ENCODE measurements at places on chromosomes 2 and 18. TPM values are rescaled to one million over a fixed set of nuclear protein-coding genes. Genes with fewer than 3 reads are reported as not detected.

CCDC178 gene
- total RNA-seq, result not detected

ATOH8 gene
- total RNA-seq, result not detected

AUP1 gene
- total RNA-seq, result 126 TPM

CNGA3 gene
- not detected for total RNA-seq

EIPR1 gene
- total RNA-seq, result 34.6 TPM

HOXD8 gene
- total RNA-seq, result not detected

EN1 gene
- not detected for total RNA-seq

UGT1A6 gene
- not detected for total RNA-seq

MC4R gene
- not detected for total RNA-seq

STON1 gene
- 2.7 TPM for total RNA-seq

TCF23 gene
- not detected for total RNA-seq

FAM161A gene
- total RNA-seq, result 3.8 TPM

DNAH7 gene
- not detected for total RNA-seq

GLI2 gene
- 1.2 TPM for total RNA-seq

PIEZO2 gene
- not detected for total RNA-seq

POU3F3 gene
- not detected for total RNA-seq

PDE1A gene
- total RNA-seq, result not detected

ICA1L gene
- total RNA-seq, result 5.8 TPM

LAMA1 gene
- not detected for total RNA-seq

GKN1 gene
- not detected for total RNA-seq

MEX3C gene
- 60.7 TPM for total RNA-seq

MAL gene
- 174 TPM for total RNA-seq

FMNL2 gene
- total RNA-seq, result 0.42 TPM

LIMS3 gene
- total RNA-seq, result 0.88 TPM

TGFA gene
- 0.86 TPM for total RNA-seq

CCNT2 gene
- 50.3 TPM for total RNA-seq

DSG4 gene
- total RNA-seq, result not detected

ARHGEF4 gene
- 5.4 TPM for total RNA-seq

CBLN2 gene
- not detected for total RNA-seq

AQP12B gene
- not detected for total RNA-seq

RGPD4 gene
- total RNA-seq, result 0.61 TPM

CYP27C1 gene
- total RNA-seq, result not detected

LRRTM1 gene
- not detected for total RNA-seq

KCNS3 gene
- not detected for total RNA-seq

ALK gene
- total RNA-seq, result not detected

MOGAT1 gene
- total RNA-seq, result not detected

CPS1 gene
- 0.68 TPM for total RNA-seq

BCL2L11 gene
- 17.2 TPM for total RNA-seq

DSG1 gene
- not detected for total RNA-seq

FBLN7 gene
- 1.1 TPM for total RNA-seq

MOCOS gene
- total RNA-seq, result 0.19 TPM

FAM228B gene
- 13.1 TPM for total RNA-seq

TTN gene
- total RNA-seq, result 13.5 TPM

RND3 gene
- total RNA-seq, result not detected

MATN3 gene
- total RNA-seq, result not detected

MEP1B gene
- not detected for total RNA-seq

PAX8 gene
- total RNA-seq, result 3.2 TPM

SS18 gene
- 64.3 TPM for total RNA-seq

OTOS gene
- not detected for total RNA-seq

AGBL5 gene
- total RNA-seq, result 14.9 TPM

CD302 gene
- total RNA-seq, result 0.62 TPM

TEX44 gene
- not detected for total RNA-seq

GCG gene
- total RNA-seq, result not detected

ACTR1B gene
- 98.7 TPM for total RNA-seq

KCNJ3 gene
- total RNA-seq, result not detected

TWIST2 gene
- total RNA-seq, result not detected

CD28 gene
- total RNA-seq, result 52.7 TPM

ZNF804A gene
- 0.08 TPM for total RNA-seq

PTPRM gene
- 6.5 TPM for total RNA-seq
